ENCODE measurements at places on chromosomes 7 and 10.

DNA sequence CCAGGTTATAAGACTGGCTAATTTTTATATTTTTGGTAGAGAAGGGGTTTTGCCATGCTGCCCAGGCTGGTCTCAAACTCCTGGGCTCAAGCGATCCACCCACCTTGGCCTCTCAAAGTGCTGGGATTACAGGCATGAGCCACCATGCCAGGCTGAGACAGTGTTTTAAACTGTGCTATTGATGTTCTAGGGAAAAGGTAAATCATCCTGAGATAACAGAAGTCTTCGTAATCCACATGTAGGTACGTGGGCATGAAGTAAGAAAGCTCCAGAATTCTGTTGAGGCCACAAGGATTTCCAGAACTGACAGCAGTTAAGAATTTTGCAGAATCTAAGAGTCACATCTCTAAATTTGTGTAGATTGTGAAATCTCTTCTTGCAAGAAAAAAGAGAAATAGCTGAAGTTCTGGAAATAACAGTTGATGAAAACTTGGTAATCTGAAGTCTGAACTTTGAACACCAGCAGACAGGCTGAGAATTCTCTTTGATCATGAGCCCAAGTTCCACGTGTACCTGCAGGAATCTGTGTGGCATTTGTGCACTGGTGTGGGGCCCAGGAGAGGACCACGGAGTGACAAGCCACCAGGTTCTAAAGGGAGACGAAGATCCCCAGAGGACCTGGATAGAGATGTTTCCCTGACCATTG lies 24.6 kb downstream of the C7orf33 start:
- no peak for DNase-seq

DNA sequence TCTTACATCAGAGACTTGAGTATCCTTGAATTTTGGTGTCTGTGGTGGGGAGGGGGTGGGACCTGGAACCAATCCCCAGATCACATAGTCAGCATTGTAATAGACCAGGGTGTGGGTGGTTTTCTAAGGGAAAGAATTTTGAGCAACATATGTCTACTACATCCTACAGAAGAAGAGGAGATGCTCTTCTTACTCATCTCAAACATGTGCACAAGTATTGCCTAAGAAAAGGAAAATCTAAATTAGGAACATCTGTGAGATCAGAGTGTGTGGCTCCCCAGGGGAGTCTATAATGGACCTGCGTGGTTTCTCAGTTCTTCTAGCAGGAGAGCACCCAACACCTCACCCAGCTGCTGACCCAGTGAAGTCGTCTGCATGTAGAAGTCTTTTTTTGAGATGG lies 148.8 kb downstream of the CCDC3 start:
- no peak for DNase-seq

GRCh38 chr10:17088118-17088806 lies 41.3 kb downstream of the CUBN start:
- DNase-seq, result peak; percentile 74

- DNase-seq, result no peak
These were observed 25.9 kb downstream of the KCNMA1 start for GRCh38 chr10:77611670-77612069.

GRCh38 chr7:50273301-50273700 lies 31.2 kb upstream of the IKZF1 start:
- DNase-seq, result no peak

- DNase-seq, result no peak
These were observed 2.4 kb upstream of the ECHS1 start for GRCh38 chr10:133375357-133376115.

- DNase-seq, result no peak
These were observed 171.0 kb downstream of the SLC16A9 start for GRCh38 chr10:59538623-59539022.

- DNase-seq, result peak; percentile 49
These were observed at the start of gene CADPS2 for GRCh38 chr7:122886357-122887081. Gene CADPS2, minus strand, starts transcription at chr7:122886460. Its CDS starts 123 bp downstream, at chr7:122886337.

- peak; percentile 24 for DNase-seq
These were observed 13.4 kb downstream of the NIPSNAP2 start for GRCh38 chr7:55977831-55978230.

- DNase-seq, result no peak
These were observed 132.6 kb downstream of the CELF2 start for GRCh38 chr10:11150231-11150731.

- DNase-seq, result no peak
These were observed 281.5 kb upstream of the PHYHIPL start for GRCh38 chr10:58894929-58895328.

DNA sequence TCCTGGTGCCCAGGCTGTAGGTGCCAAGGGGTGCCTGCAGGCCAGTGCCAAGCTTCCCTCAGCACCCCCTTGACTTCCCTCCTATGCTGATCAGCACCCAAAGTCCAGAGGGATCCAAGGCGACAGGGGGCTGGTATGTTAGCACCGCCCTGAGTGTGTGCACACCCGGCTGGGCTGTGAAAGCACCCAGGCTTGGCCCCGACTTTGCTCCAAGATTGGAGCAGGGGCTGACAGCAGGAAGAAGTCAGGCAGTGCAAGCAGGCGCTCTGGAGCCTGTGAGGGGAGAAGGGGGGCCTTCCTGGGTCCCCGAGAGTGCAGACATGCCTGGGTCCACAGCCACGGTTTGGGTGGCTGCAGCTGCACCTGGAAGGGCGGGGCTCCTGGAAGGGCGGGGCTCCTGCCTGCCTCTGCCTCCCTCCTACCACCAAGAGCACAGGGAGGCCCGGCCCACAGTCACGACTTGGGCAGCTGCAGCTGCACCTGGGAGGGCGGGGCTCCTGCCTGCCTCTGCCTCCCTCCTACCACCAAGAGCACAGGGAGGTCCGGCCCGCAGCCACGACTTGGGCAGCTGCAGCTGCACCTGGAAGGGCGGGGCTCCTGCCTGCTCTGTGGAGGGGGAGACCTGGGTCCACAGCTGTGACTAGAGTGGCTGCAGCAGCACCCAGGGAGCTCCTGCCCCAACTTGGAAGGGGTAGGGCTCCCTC lies 30.2 kb upstream of the ZMYND11 start:
- no peak for DNase-seq

DNA sequence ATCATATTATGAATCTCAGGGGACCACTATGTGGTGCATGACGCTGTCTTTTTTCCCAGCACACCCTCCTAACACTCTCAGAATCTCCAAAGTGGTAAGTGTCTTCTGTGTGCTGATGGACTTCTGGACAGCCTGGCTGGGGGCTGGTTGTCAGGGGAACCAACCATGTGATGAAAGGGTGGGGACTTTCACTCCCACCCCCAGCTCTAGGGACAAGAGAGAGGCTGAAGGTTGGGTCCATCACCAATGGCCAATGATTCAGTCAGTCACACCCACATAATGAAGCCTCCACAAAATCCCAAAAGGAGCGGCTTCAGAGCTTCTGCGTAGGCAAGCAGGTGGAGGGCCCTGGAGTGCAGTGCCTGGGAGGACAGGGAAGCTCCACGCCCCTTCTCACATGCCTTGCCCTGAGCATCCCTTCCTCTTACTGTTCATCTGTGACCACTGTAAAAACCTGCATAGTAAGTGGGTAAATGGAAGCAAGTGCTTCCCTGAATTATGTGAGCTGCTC lies 44.6 kb downstream of the RASGEF1A start:
- no peak for DNase-seq

- no peak for DNase-seq
These were observed 142.7 kb downstream of the TNS3 start for GRCh38 chr7:47439181-47439667.

DNA sequence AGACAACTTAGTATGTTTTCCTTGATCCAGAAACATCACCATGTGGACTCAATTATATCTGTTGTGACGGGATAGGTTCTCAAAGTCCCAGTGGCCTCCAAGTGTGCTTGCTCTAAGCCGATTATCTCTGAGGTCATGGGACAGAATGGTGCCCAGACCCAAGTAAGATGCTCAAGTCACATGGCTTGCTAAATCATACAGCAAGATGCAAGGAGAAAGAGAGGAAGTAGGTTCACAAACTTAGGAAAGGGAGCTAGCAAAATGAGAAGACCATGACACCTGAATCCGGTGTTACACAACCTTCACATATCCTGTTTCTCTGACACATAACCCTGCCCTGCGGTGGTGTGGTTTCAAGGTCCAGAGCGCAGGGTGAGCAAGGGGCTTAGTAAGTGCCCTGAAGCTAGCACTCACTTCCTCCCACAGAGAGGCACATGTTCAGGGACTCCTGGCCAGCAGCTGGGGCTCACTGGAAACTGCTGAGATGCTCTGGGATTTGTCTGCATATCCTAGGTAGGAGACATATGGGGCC lies 590.9 kb upstream of the ANKRD30A start:
- DNase-seq, result peak; percentile 92

DNA sequence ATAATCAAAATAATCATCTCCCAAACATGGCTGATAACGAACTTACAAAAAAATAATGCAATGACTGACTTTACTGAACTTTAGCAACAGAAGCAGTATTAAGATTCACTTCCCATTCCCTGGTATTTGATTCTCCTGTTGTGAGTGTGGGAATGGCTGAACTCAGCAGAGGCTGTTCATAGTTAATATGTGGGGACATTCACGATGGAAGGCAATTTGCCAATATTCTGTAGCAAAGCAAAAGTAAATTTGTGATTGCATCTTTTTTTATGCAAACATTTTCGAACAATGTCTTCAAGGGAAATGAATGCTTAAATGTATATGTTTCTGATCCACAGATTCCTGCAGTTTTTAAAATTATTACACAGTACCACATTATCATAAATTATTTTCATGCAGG lies 431.7 kb upstream of the KLF6 start:
- no peak for DNase-seq

- DNase-seq, result no peak
These were observed 82.8 kb downstream of the MAPK8 start for GRCh38 chr10:48389272-48389671.

DNA sequence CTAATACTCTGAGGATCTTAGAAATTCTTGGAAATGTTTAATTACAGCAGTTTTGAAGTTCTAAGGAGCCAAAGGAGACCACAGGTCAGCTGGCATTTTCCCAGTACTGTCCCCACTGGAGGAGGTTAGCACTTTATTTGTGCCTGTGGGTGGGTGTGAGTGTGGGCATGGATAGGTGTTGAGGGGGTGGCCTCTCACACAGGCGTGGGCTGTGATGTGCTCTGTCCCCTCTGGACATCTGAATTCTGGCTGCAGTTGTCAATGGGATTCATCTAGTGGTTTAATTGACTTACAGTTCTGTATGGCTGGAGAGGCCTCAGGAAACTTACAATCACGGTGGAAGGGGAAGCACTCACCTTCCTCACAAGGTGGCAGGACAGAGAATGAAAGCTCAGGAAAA lies 135.4 kb upstream of the NAMPT start:
- no peak for DNase-seq

DNA sequence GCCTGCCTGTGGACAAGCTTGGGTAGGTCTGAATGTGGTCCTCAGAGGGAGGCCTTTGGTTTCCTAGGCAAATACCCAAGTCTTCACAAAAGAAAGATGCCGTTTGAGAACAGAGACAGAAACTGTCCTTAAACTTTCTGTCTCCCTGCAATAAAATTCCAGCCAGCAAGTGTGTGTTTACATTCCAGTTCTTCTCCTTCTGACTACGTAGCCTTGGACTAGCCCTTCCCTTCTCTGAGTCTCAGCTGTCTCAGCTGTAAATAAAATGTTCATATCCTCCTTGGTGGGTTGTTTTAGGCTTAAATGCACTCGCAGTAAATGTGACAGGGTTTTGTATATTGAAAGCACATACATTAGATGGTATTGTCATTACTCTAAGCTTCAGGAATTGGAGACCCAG lies 561.2 kb upstream of the MKI67 start:
- DNase-seq, result no peak

DNA sequence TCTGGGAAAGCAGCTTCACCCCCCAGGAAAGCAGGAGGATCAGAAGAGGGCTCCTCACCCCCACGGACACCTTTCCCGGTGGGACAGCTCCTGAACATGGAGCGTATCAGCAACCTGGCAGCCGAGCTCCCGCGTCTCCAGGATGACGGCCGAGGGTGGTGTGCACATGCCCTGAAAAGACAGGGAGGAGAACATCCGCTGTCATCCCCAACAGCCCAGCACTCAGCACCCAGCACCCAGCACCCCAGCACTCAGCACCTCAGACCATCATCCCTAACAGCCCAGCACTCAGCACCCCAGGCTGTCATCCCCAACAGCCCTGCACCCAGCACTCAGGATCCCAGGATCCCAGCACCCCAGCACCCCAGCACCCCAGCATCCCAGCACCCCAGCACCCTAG lies 3.9 kb upstream of the CFAP46 start:
- no peak for DNase-seq

DNA sequence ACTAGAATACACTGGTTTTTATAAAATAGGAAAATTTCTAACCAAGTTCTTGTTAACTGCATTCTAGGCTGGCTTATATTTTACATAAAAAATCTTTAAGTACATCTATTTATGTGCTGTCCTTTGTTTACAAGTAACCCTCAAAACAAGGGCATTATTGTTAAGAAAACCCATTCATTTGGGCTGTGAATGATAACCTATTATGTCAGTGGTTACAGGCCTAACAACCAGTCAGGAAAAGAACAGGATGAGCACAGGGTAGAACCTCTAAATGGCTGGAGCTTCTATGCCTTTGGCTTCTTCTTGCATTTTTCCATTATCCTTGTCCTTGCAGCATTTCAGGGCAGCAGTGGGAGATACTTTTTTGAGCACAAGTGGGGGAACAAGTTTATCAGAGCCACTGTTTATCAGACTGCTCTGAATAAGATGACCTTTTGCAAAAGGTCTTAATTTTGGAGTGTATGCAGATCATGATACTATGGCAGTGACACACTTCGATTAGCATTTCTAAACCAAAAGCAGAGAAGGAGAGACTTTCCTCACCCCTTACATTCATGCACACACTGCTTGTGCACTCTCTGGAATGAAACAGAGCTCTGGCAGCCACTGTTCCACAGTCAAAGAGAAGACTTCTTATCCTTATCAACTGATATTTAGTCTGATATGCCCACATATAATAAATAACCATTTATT lies 10.9 kb downstream of the GPR37 start:
- DNase-seq, result no peak

GRCh38 chr10:11285171-11285570 lies 267.5 kb downstream of the CELF2 start:
- DNase-seq, result peak; percentile 39

- no peak for DNase-seq
These were observed 19.7 kb downstream of the SMURF1 start for GRCh38 chr7:99124236-99124635.

- DNase-seq, result no peak
These were observed 206.3 kb downstream of the FANK1 start for GRCh38 chr10:126102636-126103035.

GRCh38 chr7:24135003-24135817 lies 148.8 kb upstream of the NPY start:
- DNase-seq, result no peak

GRCh38 chr10:70954381-70955176 lies 66.2 kb upstream of the PCBD1 start:
- no peak for DNase-seq

- no peak for DNase-seq
These were observed 60.9 kb upstream of the ADRB1 start for GRCh38 chr10:113982769-113983168.

DNA sequence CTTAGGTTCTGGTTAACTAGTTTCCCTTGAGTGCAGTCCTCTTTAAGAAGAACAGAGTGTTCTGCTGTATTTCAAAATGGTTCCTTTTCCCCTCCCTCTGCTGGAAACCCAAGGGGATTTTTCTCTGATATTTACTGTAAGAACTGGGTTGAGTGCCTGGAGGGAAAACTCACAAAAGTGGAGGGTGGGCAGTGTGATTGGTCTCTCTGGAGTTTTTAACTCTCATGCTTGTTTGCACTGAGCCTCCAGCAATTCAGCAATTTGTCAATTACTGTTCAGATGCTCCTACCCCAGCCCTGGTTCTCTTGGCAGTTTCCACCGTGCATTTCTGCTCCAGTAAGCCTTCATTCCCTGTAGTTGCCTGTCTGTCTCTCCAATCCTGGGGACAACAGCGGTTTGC lies 273.4 kb upstream of the SORCS1 start:
- no peak for DNase-seq

- no peak for DNase-seq
These were observed 75.1 kb upstream of the LEP start for GRCh38 chr7:128165927-128166420.

Data from foreskin fibroblast (primary cell).